ENCODE measurements at places on chromosomes 2 and 18.

DNA sequence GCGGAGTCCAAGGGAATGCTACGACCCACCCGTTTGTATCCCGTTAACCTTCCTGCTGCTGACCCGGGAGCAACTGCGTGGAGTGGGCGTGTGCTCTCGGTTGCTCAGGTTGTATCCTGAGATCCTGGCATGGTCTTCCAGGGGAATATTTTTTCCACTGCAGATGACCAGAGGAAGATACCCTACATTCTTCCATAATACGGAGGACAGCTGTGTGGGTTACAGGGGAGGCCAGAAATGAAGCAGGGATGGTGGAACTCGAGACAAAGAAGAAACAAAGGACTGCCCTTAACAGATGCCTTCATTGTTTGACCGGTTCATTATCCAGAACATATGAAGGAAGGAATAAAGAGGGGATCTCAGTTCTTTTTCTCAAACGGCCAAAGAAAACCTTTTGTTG, 39.8 kb upstream of the CAB39 start:
- DNase-seq: no peak

DNA sequence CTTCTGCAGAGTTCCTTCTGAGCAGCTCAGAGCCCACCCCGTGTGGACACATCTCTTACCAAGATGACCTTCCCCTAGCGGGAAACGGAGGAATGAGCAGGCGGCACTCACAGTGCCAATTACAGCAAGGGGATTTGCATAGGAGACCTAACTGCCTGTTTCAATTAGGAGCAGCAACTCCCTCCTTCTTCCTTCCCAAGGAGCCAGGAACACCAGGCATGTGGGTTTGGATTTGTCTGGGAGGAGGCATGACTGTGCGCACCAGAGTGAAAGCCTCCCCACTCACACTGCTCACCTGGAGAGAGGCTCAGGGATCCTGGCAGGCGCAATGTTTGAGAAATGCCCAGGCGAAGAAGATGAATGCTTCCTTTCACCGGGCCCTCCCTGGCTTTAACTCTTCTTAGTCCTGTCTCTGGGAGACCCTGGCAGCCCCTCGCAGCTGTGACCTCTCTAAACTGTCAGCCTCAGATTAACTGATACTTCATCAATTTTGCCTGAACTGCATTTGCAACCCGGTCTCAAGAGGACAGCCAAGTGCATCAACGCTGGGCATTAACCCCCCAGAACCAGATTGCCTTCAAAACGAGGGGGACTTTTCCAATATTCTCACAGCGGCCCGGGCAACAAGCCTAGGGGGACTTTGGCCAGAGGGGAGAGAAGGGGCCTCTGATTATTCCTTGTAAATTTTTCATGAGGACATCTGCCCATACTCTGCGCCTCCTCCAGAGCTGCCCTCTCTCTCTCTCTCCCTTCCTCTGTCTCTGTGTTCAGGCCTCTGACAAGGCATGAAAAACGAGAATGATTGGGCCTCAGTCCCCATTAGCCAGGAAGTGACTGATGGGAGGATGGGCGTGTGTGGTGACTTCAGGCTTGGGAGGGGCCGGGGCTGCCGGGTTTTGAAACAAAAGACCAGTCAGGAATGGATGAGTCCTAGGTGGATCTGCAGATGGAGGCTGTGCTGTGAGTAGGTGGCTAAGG, 93.8 kb downstream of the CMPK2 start:
- no peak for DNase-seq

DNA sequence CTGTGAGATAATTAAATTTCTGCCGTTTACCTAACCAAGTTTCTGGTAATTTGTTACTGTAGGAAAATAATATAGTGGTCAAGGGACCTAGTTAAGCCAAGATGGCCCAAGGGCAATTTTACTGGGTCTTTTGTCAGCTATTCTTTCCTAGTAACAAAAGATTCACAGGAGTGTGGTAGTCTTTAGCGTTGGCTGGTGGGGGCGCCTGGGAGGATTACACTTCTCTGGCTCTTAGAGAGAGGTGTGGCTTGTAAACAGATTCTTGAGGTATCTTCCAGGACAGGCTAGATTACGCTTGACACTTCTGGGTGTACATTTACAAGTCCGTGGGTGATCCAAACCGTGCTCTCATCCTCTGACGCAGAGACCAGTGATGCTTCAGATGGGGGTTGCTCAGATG, 3.3 kb upstream of the ACOXL start:
- DNase-seq: no peak

GRCh38 chr2:148560496-148560895, 84.1 kb upstream of the EPC2 start:
- no peak for DNase-seq

GRCh38 chr2:7707723-7708122, 790.5 kb downstream of the RNF144A start:
- no peak for DNase-seq

DNA sequence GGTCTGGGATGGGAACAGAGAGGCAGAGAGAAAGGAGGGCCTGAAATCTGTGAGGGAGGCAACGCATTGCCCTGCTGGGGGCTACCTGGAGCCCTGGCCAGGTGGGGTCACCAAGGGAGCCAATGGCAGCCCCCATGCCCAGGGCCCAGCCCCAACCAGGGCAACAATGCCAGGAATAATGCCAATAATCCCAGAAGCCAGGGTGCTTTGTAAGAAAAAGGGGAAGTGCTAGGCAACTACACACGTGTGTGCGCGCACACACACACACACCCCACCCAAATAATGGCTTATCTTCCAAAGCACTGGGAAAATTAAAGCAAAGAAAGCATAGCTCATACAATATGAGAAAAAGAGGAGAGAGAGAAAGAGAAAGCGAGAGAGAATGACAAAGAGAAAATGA, 7.0 kb upstream of the CLEC4F start:
- no peak for DNase-seq

DNA sequence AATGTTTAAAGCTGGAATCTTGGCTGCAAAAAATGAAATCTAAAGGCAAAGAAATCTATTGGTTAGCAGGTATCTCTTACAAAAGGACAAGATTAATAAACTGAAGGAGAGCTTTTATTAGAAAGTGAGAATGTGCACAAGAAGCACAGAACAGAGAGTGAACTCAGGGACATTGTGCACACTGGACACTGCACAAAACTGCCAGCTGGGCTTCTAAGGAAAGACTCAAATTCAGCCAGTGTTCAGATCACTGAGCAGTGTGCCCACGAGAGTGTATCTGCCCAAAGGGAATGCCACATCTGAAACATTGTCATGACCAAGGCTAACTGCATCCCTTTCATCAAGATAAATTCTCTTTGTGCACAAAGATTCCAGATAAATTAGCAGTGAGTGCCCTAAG, 129.7 kb upstream of the KCNH7 start:
- DNase-seq: no peak

- DNase-seq: no peak
Observed at GRCh38 chr2:17182399-17182798, 335.8 kb downstream of the RAD51AP2 start.

- no peak for DNase-seq
Observed at GRCh38 chr2:190413421-190413820, 5.3 kb downstream of the MFSD6 start.

GRCh38 chr2:162914161-162914560, 75.6 kb upstream of the KCNH7 start:
- no peak for DNase-seq

- no peak for DNase-seq
Observed at GRCh38 chr18:23378302-23378686, 74.8 kb upstream of the RIOK3 start.

- DNase-seq: no peak
Observed at GRCh38 chr2:217154923-217155322, 295.1 kb upstream of the TNP1 start.

DNA sequence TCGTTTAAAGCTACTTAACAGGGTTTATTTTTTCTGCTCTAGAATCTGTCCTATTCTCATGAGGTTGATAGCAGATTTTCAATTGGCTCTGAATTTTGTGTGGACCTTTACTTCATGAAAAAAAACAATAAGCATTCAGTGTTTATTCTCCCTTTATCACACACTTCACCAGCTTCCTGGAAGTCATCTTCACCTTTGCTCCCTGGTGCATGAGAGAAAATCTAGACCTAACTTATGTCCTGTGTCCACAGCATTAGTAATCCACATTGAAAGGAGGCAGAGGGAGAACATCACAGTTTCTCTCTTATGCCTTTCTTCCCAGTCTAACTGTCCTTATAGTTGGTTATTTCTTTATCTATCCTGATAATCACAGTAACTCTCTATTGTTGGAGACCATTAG, 316.1 kb downstream of the PTH2R start:
- no peak for DNase-seq

- DNase-seq: no peak
Observed at GRCh38 chr2:76998704-76999103, 523.5 kb downstream of the LRRTM4 start.

GRCh38 chr2:105574796-105575344, 169.8 kb upstream of the NCK2 start:
- DNase-seq: no peak

DNA sequence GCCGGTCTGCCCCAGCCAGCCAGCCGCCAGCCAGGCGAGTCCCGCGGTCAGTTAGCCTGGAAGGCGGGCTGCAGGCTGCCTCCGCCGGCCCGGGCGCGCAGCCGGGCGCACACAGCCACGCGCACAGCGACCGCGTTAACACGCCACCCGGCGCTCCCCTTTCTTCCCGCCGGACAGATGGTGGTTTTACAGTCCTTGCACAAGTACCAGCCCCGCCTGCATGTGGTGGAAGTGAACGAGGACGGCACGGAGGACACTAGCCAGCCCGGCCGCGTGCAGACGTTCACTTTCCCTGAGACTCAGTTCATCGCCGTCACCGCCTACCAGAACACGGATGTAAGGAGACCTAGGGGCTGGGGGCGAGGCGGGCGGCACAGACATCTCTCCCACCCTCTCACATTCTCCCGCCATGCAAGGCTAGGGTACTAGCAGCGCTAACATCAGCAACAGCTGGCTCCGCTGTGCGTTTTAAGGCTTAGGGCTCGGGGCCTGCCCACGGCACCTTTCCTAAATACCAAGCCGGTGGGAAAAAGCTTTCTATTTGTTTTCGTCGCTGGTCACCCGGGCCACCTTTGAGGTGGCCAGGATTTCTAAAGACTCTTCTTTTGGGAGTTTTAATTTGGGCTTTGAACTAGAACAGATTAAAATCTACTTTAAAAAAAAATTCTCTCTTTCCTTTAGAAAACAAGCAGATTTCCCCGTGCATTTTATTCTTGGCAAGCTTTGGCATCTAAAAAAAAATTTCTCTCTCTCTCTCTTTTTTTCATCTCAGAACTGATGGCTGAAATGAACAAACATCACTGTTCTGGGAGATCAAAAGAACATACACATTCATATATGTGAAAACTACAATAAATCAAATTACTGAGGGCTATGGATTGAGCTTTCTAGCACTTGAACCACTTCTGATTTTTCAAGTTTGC, 2.9 kb downstream of the TBR1 start:
- no peak for DNase-seq

DNA sequence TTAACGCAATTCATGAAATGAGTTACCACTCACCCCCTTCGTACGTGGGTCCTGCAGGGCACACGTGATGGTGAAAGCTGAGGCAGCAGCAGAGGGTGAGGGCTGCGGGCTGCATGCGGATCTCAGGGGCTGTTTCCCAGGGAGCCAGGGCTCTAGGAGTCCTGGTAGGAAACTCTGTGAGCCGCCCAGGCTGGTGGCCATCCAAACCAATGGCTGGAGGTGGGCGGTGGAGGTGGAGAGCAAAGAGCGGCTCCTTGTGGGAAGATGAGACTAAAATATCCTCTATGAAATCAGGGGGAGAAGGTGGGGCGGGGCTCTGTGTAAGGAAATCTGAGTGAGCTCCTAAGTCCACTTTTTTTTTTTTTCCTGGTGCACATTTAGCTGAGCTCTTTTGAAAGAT, 120.1 kb upstream of the SLC1A4 start:
- no peak for DNase-seq

- no peak for DNase-seq
Observed at GRCh38 chr2:172655838-172656573, 79.6 kb upstream of the RAPGEF4 start.

GRCh38 chr2:201847481-201847880, 41.1 kb downstream of the CDK15 start:
- no peak for DNase-seq

- no peak for DNase-seq
Observed at GRCh38 chr18:63297687-63298399, 21.7 kb downstream of the BCL2 start.

DNA sequence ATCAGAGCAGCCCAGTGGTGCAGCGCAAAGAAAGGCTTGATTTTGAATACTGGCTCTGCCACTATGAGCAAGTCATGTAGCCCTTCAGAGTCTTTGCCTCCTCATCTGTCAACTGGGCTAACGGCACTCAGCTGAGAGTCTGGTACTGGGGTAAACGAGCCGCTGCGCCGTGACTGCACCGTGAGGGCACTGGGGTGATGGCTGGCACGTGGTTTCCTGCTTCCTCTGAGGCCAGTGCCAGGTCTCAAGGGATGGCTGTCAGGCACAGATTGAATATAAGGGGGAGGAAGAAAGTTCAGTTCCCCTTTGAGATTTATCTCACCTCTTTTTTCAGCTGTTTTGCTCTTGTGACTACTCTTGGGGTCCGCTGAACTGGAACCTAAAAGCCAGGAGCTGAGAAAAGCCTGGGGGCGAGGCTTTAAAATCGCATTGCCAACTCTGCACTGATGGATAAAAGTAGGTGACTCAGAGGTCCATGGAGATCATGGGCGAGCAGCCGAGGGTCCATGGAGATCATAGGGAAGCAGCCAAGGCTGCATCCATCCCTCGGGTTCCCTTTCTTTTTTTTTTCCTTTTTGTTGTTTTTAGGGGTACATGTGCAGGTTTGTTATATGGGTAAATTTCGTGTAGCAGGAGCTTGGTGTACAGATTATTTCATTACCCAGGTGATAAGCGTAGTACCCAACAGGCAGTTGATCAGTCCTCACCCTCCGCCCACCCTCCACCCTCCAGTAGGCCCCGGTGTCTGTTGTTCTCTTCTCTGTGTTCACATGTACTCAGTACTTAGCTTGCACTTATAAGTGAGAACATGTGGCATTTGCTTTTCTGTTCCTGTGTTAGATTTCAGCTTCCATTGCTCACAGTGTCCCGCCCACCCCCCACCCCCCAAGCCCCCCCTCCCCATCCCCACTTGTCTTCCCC, 114.3 kb downstream of the SPP2 start:
- peak; percentile 14 for DNase-seq

DNA sequence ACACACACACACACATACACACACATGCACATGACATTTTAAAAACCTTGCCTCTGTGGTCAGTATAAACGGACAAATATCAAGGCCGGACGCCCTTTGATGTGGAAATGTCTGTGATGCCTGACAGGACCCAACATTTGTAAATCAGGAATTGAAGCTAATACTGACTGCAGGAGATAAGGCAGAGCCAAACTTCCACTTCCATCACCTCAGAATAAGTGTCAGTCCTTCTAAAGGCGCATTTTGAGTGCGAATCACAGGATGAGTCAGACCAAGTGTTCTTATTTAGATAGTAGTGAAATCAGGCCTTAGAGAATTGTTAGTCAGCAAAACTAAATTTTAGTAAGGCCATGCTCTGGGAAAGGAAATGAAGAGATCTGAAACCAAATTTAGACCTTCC, 211.7 kb upstream of the LRATD1 start:
- DNase-seq: no peak

DNA sequence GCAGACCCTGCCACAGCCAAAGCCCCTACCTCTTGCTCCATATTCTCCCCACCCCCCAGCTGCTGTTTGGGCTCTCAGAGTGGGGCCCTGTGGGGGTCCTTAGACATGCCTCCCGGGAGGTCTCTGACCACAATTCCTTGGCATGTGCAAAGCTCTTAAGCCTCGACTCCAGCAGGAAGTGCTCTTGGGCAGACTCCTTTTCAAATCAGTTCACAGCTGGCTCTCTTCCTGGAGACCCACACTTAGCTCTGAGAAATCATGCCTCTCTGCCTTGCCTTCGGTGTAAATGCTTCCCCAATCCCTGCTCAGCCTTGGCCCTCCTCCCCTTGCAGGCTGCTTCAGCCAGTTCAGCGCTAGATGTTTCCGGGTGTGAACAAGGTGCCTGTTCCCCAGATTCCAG, 46.9 kb downstream of the NGEF start:
- no peak for DNase-seq

All from stimulated activated CD8-positive, alpha-beta memory T cell treated with anti-CD3 and anti-CD28 coated beads, Interleukin-12 subunit alpha, Interleukin-12 subunit beta, amount 100 ng/mL, for 4 hours (primary cell).